ENCODE measurements at places on chromosomes 7 and 10.

- peak; percentile 73 for DNase-seq
Measured at GRCh38 chr7:16753932-16754855, 639 bp downstream of the TSPAN13 start.

GRCh38 chr10:73449113-73449512 is 15.8 kb upstream of the MSS51 start:
- no peak for DNase-seq

GRCh38 chr7:18520450-18521235 is 25.1 kb downstream of the HDAC9 start:
- DNase-seq, result no peak

DNA sequence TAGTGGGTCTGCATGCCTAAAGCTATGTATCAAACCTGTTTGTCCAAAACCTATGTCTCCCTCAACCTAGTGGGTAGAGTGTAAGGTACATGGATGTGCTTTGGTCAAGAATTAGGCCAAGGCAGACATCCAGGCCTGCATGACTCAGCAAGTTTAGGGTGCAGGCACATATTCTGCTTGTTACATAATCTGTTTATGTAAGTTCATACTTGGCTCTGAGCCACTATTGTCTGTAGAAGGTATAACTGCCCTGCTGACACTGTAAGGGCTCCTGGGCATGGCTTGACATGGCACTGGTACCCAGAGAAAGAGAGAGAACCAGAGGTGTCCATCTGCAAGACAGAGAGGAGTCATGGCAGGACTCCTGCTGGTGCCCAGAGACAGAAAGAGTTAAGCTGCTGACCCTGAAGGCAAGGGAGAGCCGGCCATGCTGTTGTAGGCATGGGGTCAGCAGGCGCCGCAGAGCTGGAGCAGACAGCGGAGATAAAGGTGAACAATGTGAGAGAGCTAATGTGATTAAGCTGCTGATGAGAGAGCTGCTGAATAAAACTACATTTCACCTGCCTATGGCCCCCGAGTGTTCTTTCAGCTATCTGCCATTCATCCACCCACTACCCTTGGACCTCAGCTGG is 118.5 kb upstream of the TMEM106B start:
- DNase-seq, result no peak

- peak; percentile 98 for DNase-seq
Measured at GRCh38 chr10:102629661-102630614, 14.3 kb upstream of the TRIM8 start.

- no peak for DNase-seq
Measured at GRCh38 chr10:91215384-91215783, 5.1 kb upstream of the PCGF5 start.

- no peak for DNase-seq
Measured at GRCh38 chr7:95578299-95578855, 17.9 kb downstream of the PDK4 start.

DNA sequence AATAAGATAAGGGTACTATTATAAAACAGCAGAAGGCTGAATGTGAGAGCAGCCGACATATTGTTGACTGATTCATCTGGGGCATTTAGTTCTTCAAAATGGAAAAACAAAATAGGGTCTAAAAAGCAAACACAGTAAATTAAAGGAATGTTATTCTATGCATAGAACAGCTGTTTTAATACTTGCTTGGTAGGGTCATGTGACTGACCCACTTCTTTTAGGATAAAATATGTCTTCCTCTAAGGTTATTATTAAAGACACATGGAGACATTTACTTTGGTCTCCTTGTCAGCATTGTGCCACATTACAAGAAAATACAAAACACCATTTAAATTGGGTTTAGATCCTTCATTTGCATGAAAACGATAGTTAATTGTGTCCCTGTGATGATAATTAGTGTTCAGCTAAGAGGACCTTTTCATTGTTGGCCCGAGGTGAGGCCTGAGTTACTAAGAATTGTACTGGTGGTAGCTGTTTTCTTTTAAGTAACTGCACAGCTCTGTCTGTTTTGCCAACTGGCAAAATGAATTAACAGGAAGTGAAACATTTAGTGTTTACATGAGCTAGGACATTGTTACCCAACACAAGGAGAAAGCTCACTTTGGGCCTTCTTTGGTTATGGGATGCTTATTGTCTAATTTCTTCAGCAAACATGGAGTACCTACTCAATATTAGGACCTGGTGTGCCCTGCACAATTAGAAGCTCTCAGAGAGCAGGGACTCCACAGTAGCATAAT is 764.4 kb downstream of the LRMDA start:
- no peak for DNase-seq

DNA sequence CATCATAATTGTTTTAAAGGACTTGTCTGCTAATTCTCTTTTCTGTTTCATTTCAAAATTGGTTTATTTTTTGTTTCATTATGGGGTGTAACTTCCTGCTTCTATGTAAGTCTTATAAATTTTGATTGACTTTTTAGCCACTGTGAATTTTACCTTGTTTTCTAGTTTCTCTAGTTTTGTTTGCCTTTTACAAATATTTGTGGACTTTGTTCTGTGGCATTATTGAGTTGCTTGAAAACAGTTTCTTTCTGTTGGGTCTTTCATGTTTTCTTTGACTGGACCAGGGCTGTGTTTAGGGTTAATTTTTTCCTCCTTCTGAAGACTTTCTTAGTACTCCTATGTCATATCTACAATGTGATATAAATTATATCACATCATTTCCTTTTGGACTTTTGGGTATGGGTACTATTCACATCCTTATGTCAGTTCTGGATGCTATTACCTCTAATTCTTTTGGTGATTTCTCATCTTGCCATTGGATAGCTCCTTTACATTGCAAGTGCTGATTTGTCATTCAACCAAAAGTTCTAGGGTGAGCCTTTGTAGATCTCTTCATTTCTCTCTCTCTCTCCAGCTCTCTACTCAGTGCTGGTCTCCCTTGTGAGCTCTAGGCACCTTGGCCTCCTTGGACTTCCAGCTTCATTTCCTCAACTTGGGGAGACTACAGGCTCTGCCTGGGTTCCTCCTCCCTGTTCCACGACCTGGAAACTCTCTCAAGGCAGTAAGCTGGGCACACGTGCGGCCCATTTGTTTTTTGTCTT is 36.9 kb downstream of the MLLT10 start:
- DNase-seq, result no peak

DNA sequence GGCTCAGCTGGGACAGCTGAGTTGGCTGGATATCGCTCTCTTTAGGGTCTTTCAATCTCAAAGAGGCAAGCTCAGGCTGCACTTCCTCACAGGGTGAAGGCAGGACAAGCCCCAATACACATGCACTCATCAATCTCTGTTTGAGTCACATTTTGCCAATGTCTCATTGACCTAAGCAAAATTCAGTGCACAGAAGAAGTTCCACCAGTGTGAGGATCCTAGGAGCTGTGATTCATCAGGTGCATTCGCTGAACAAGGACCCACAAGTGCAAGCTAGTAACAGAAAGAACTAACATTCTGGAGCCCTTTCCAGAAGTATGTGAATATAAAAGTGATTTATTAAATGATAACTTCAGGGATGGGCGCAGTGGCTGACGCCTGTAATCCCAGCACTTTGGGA is 477.2 kb downstream of the GPAM start:
- DNase-seq, result no peak

DNA sequence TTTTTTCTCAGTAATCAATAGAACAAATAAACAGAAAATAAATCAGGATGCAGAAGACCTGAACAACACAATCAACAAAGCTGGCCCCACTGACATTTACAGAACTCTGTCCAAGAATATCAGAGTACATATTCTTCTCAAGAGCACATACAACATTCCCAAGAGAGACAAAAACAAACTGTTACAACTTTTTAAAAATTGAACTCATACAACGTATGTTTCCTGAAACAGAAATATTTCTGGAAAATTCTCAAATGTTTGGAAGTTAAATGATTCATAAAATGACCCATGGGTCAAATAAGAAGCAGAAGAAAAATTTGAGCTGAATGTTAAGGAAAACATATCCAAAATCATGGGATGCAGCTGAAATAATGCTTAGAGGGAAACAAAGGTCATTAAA is 93.9 kb upstream of the VIPR2 start:
- no peak for DNase-seq

GRCh38 chr10:110170142-110170971 is 37.0 kb upstream of the MXI1 start:
- peak; percentile 58 for DNase-seq

DNA sequence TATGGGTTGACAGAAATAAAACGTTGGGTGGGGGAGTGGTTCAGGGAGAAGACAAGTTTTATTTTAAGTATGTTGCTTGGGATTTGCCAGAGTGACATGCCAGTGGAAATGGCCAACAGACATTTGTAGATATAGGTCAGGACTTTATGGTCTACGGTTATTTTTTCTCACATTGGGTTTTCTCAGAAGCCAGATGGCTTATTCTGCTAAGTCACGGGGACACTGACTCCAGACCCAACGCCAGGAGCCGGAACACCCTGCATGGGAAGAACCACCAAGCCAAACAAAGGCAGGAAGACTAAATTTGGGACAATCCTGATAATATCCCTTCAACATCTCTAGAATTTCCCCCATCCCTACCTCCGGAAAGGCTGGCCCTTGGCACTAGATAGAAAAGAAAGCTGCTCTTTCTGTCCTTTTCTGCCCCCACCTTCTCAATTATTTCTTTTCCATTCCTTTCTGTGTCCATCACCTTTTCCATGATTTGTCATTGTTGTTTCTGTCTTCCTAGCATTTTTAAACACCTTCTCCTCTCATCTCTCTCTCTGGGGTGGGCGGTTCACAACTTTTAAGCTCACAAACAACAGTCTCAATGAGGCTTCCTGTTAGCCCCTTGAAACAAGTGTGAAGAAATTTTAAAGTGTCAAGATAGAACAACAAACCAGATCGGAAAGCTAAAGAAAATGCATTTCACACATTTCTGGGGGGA is 44.7 kb downstream of the TBXAS1 start:
- no peak for DNase-seq

DNA sequence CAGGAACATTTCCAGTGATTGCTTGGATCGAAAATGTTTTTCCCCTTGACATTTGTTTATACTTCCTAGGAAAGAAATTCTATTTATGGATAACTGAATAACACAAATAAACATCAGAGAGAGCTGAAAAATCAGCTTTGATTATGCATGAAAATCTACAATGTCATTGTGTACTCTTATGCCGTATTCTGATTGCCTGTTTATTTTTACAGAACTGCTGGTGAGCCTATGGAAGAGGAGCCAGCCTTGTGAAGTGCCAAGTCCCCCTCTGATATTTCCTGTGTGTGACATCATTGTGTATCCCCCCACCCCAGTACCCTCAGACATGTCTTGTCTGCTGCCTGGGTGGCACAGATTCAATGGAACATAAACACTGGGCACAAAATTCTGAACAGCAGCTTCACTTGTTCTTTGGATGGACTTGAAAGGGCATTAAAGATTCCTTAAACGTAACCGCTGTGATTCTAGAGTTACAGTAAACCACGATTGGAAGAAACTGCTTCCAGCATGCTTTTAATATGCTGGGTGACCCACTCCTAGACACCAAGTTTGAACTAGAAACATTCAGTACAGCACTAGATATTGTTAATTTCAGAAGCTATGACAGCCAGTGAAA is 121.5 kb downstream of the TWIST1 start:
- DNase-seq, result no peak

- DNase-seq, result peak; percentile 29
Measured at GRCh38 chr10:79387974-79388850, 40.9 kb downstream of the PPIF start.

DNA sequence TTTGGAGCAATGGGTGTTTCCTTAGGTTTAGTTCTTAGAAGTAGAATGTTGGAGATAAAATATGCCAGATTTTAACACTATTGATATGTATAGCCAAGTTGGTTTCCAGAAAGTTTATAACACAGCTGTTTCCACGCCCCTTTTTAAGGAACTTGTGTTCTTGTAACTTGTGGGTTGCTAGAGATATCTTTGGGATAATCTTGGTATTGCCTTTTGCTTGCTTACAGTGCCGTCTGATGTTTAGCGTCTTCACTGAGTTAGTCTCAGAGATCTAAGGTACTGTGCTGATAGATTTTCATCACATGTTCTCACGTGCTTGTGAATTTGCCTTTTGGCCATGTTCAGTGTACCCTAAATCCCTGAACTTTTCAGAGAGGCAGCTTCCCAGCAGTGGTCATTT is 12.4 kb downstream of the TMEM248 start:
- DNase-seq, result no peak

DNA sequence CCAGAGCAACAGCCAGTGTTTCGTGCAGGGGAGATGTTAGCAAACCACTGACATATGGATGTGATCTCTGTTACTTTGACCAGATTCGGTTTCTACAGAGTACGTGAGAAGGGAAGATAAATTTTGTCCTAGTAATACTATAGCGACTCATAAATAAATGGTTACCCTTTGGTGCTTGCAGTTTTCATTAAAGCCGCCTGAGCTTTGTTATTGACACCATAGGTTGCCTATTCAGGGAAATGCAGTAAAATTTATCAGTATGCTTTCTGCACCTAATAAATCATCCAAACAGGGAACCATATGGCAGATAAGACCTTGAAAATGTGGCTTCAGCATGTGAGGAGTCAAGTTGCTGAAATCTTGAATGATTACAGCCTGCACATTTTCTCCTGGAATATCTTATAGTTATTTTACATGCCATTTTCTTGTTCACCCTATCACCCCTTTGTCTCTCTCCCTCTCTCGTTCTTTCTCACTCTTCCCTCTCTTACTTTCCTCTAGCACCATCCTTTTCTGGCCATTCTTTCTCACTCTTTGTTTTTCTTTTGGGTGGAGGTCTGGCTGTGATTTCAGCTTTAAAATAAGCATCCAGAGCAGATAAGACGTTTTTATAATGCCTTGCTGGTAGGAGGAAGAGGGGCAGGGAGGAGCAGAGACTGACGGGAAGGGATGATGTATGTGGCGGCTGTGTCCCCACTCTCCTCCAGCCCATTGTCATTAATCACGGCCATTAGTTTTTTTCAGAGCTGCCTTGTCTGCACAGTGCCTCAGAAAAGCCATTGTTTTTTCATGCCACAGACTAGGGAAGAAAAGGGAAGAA is 182.5 kb downstream of the LRMDA start:
- DNase-seq, result no peak

DNA sequence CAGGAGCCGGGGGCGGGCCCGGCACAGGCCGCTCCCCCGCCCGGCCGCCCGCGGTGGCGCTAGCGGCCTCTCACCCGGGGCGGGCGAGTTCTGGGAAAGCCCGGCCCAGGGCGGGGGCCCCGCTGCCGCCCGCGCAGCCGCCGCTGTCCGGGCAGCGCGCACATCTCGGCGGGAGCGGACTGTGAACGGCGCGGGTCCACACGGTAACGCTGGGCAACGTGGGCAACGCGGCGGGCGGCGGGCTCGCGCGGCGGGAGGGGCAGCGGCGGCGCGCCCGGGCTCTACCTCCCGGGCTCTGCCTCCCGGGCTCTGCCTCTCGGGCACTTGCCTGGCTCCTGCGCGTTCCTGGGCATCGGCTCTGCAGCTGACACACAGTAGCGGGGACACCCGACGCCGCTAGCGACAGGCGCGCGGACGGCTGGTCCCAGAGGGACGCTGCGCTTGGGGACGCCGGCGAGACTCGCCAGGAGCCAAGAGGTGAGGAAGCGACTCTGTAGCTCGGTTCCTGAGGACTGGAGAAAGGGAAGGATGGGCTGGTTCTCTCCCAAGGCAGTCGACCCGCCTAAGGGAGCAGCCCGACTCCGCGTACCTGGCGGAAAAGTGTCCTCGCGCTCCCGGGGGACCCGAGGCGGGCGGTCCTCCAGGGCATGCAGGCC is at the start of gene PLCE1:
PLCE1 (plus strand) TSS at position 150 of the 656 bp plus-strand sequence. CDS start 37,116 bp downstream, outside the sequence.
- peak; percentile 58 for DNase-seq
